Activated T-cell treated with anti-CD3 and anti-CD28 coated beads for 48 hours (primary cell): ENCODE measurements at places on chromosomes 6 and 20.

GRCh38 chr20:45949542-45950329, 15.3 kb downstream of the PCIF1 start:
- DNase-seq: no peak

DNA sequence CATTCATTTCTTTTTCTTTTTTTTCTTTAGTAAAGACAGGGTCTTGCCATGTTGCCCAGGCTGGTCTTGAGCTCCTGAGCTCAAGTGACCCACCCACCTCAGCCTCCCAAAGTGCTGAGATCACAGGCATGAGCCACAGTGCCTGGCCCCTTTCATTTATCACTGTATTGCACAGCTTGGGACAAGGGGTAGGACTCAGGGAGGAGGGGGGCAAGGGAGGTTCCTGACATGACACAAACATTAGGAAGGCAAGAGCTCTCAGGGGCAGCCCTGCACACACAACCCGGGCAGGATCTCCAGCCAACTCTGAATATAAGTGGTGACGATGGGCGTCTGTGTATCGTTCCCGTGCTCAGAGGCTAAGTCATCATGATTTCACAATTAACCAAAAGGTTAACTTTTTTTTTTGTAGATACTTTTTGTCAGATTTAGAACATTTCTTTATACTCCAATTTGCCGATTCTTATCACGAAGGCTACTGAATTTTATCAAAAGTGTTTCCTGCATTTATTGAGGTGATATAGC, 19.9 kb downstream of the SLC2A4RG start:
- DNase-seq: no peak

DNA sequence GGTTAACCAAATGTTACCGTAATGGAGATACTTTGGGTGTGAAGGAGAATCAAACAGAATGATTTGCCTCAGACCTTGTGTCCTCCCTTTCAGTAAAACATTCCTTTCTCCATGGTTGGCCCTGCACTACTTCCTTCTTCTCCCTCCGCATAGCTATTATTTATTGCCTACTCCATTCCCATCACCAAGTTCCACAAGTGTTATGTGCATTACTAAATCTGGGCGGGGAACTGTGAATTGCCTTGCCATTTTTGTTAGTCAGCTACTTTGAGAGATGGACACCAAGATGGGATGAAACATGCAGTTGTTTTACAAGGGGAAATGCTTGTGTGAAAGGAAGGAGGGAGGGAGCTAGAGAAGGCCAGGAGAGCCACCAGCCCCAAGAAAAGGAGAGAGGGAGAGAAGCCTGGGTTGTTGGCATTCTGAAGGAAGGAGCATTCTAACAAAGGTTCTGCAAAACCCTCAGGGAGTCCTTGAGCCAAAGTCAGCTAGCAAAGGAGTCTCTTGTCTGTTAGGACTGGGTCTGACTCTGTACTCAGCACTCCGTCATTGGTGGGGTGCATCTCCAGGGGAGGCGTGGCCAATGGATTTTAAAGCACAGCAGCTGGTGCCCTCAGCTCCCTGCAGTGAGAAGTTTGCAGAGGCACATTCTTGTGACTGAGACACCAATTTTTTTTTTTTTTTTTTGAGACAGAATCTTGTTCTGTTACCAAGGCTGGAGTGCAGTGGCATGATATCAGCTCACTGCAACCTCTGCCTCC, 83.6 kb upstream of the CHD6 start:
- no peak for DNase-seq

DNA sequence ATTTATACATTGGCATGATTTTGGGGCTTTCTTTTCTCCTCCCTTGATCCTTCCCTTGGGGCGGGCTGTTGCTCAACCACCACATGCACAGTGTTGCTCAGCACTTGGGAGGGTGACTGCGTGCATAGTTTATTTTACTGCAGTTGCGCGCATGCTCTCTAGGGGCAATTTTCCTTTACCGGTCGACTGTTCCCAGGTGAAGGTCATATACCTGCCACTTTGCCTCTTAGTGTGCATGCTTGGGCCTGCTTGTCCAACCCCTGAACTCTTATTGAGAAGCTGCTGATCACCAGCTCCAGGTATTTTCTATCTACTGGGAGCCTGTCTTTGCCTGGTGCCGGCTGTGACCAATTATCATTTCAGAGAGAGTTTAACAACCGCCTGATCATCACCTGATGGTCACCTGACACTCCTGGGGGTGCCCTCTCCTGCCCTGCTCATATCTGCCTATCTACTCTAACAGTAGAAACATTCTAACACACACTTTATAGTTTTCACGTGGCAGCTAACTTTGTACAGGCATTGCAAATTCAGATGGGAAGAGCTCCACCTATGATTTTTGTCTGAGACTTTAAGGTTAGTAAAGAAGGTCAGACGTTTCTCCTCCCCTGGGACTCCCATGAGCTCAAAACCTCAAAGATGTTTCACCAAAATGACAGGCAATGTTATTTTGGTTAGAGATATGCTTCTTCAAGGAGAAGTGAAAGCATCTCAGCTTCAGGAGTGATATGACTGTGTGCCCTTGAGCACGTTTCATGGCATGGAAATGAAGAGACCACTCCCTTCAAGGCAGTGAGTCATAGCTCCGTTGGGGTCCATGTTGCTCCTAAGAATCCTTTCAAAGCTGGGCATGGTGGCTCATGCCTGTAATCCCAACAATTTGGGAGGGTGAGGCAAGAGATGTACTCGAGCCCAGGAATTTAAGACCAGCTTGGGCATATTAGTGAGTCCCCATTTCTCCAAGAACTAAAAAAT, 227.5 kb upstream of the MYLIP start:
- peak; percentile 29 for DNase-seq

DNA sequence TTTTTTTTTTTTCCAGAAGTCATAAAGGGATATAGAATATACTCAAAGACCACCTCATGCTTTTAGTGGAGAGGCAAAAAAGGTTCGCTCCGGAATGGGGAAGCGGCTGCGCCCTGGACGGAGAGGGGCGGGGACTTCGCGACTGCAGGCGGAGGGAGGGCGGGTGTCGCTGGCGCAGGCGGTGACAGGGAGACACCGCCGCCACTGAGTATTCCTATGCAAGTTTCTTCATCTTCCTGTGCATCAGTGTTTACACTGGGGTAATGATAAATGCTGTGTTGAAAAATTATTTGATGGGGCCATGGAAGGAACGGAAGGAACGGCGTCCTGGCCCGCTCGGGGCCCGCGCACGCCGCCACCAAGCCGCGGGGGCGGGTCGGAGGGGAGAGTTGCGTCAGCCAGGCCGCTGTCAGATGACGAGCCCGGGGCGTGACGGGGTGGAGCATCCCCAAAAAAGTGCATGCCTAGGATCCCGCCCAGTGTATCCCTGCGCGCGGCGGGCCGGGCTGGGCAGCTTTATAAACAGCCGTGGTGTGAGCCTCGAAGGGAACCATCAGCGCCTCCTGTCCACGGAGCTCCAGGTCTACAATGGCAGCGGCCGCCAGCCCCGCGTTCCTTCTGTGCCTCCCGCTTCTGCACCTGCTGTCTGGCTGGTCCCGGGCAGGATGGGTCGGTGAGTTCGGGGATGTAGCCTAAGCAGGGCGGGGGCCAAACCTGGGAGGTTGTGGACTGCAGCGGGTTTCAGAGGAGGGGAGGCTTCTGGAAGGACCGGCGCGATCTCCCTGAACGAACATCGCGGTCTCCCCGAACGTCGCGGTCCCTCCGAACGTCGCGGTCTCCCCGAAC, at the start of gene ULBP1:
Gene ULBP1 (plus strand): TSS at position 482 of the 846 bp plus-strand sequence. CDS start 107 bp downstream, at position 589.
- DNase-seq: peak; percentile 82

GRCh38 chr6:131005439-131006016, 57.5 kb downstream of the EPB41L2 start:
- DNase-seq: no peak

DNA sequence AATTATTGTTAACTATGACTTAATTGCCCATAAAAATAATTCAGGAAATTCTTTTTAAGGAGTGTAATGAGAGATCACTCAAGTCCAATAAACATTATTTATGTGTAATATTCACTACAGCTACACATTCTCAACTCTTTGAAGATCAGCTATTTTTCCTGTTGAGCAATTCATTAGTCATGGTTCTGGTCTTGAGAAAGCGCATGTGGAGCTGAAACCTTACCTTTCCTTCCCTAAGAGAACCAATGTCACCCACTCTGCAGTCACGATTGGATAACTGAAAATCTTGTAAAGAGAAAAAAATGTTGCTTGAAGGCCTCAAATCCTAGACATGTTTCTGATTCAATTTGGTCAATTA, 736.9 kb upstream of the MARCKS start:
- DNase-seq: no peak

DNA sequence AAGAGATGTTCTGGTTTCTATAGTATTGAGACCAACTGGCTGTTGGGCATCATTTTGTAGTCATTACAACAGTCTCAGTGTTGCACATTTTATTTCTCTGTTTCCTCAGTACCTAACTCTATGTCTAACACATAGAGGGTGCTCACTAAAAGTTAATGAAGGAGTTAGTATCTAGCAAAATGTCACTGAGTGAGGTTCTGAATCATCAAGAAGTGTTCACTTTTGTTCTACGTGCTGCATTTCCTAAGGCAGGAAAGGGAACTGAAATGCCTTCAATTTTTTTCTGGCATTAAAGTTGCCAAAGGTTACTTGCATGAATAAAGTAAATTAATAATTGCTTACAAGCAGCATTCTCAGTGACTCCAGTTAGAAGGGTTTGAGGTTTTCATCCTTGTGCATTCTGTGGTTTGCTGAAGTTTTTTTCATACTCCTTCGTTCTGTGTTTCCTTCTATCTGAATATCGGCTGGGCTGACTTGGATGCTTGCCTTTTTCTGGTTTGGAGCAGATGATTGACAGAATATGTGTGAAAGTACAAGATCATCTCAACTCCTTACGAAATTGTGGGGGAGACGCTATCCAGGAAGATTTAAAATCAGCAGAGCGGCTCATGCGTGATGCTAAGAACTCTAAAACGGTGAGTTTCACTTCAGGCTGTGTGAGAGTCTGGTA, 114.5 kb upstream of the SCGN start:
- no peak for DNase-seq

DNA sequence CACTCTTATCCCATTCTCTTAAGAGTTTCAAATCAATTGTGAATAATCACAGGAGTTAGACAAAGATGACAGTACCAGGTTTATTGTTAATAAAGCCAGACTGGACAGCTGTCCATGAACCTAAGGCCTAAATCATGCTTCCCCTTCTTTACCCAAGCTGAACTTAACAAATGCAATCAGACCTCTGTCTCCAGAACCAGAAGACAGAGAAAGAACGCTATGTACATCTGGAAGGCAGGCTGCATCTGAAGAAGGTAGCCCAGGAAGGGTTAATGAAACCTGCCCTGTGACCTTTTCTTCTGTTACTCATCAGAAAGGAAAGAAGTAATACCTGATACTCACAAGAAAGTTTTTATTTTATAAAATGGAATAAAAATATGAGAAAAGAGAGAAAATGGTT, 118.6 kb downstream of the EYA4 start:
- DNase-seq: no peak

GRCh38 chr20:50190251-50191064, at the start of gene CEBPB:
Gene CEBPB (plus strand): TSS chr20:50190830. CDS start chr20:50191034, 204 bp downstream.
- peak; percentile 83 for DNase-seq

DNA sequence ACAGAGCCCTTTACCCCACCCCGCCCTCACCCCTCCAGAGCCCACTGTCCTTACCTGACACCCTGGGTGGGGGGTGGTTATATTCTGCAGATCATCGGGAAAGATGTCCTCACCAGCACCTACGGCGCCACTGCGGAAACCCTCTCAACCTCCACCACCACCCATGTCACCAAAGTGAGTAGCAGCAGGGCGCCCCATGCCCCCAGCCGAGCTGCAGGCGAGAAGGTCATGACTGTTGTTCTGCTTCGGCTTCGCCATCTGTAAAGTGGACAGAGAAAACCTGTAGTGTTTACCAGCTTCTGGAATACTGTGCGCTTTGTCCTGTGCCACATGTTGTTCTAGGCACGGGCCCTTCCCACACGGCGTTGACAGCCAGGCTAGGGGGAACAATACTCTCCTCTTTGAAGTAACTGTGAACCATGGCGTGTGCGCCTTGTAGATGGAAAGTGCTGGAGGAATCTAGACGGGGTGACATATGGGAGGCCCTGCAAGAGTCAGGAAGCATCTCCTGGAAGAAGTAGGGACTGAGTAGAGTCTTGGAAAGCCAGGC, 16.5 kb upstream of the AAR2 start:
- no peak for DNase-seq

- DNase-seq: no peak
Observed at GRCh38 chr6:142803032-142803431, 141.9 kb downstream of the HIVEP2 start.

GRCh38 chr6:111603685-111604084, 2.0 kb downstream of the TRAF3IP2 start:
- no peak for DNase-seq

GRCh38 chr20:59307270-59307669, 6.9 kb downstream of the EDN3 start:
- DNase-seq: no peak

GRCh38 chr6:154448448-154449096, 61.9 kb downstream of the CNKSR3 start:
- DNase-seq: no peak

- no peak for DNase-seq
Observed at GRCh38 chr6:92587525-92587924, 831.8 kb downstream of the EPHA7 start.

DNA sequence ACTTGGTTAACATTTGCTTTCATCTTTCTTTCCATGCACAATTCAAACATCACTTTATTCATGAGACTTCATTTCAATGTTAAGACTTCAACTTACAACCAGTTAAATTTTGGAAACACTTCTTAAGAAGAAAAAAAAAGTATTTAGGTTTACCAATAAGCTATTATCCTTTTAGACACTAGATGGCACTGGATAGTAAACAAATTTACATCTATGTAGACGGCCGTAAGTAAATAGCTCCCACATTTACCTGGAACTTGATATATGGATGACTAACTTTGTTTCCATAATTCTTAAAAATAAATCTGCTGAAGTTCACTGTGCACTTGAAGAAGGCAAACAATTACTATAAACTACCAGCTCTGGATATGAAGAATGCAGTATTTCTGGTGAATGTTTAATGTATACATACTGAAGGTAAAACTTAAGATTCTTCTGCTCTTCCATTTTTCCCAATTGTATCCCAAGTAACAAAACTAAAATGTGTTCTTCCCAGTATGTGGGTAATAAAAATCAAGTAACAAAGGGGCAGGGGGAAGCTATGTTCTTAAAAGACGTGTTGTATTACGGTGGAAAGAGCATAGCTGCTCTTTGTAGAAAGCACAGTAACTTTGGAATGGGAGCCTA, 130.6 kb upstream of the C6orf118 start:
- DNase-seq: no peak

DNA sequence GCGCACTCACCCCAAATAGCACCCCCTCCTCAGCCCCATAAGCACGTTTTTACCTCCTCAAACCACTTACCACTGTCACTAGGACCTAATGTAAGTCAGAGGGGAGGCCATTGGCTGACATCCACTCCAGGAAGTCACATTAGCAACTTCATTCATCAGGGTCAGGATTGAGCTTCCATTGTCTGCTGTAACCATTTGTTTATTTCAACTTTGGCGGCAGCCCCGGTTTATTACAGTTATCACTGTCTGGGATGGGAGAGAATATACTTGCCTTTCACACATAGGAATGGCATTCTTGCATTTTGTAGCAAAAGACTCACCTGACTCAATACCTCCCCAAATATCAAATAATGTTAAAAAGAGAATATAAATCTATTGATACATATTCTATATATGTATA, 38.3 kb downstream of the MAFB start:
- no peak for DNase-seq

- no peak for DNase-seq
Observed at GRCh38 chr6:26155061-26155930, 68.1 kb downstream of the HFE start.
